ENCODE measurements at places on chromosomes 5 and 9. TPM values are rescaled to one million over a fixed set of nuclear protein-coding genes. Genes with fewer than 3 reads are reported as not detected.

DNA sequence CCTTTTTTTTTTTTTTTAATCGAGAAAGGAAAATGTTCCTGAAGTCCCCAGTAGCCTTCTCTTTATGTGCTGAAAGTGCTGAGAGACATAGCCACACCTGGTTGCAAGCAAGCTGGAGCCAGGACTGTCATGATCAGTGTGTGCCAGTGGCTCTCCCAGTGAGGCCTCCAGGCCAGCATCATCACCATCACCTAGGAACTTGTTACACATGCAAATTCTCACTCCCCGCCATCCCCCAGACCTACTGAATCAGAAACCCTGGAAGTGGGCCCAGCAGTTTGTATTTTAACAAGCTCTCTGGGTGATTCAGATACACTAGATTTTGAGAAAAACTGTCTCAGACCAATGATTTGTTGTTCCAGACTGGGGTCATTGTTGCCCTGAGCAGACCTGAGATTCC lies 181.9 kb upstream of the GLRA1 start:
- no peaks in the 10 kb centered on the region for H3K36me3 ChIP-seq
- no peak overlapping the region for H3K27ac ChIP-seq
- H3K27me3 ChIP-seq = no peaks in the 10 kb centered on the region
- DNase-seq = no peak
- H3K4me3 ChIP-seq = no peak overlapping the region
- no peaks in the 10 kb centered on the region for H3K4me1 ChIP-seq

GRCh38 chr9:92723299-92723625 lies 41.4 kb downstream of the BICD2 start:
- H3K27me3 ChIP-seq = no peaks in the 10 kb centered on the region
- peak overlapping the region; percentile 74 for H3K27ac ChIP-seq
- peaks cover 18% of the 10 kb centered on the region for H3K4me1 ChIP-seq
- H3K36me3 ChIP-seq = peaks cover 71% of the 10 kb centered on the region
- peak; percentile 59 for DNase-seq

DNA sequence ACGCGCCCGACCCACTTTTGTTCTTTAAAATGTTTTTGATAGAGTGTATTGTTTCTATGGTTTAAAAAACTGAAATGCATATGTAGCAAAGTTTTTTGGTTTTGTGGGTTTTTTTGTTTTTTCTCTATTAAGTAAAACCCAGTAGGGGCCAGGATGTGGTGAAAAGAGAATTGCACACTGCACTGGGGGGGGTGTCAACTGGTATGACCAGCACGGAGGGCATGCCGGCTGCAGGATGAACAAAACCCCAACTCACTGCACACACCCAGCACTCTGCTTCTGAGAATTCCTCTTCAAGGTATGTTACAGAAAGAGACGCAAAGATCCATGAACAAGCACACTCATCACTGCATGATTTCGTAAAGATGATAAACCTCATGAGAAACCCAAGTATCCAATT lies 75.0 kb downstream of the STK10 start:
- peaks cover 56% of the 10 kb centered on the region for H3K36me3 ChIP-seq
- H3K4me1 ChIP-seq = peaks cover 39% of the 10 kb centered on the region
- no peak for DNase-seq
- H3K27ac ChIP-seq = no peak overlapping the region
- no peaks in the 10 kb centered on the region for H3K27me3 ChIP-seq

- H3K36me3 ChIP-seq = no peaks in the 10 kb centered on the region
- DNase-seq = no peak
- H3K27ac ChIP-seq = no peak overlapping the region
- no peaks in the 10 kb centered on the region for H3K27me3 ChIP-seq
Observed at GRCh38 chr5:139733698-139734538, 61.7 kb upstream of the PSD2 start.

DNA sequence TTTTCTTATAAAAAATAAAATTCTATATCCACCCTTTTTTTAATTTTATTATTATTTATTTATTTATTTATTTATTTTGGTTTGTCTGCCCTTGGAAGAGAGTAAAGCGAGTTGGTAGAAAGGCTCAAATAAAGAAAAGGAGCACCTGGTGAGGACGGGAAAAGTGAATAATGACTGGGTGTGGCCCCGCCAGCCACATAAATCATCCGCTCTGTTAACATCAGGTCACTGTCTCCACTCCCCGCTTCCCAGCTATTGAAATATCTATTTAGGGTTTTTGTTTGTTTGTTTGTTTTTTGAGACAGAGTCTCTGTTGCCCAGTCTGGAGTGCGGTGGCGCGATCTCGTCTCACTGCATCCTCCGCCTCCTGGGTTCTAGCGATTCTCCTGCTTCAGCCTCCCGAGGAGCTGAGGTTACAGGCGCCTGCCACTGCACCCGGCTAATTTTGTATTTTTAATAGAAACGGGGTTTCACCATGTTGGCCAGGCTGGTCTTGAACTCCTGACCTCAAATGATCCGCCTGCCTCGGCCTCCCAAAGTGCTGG lies 844 bp downstream of the POLR3G start:
- H3K36me3 ChIP-seq = 0 out of 2 replicates have a peak, but pooled peaks cover 4% of the 10 kb centered on the region
- DNase-seq = no peak
- H3K27me3 ChIP-seq = no peaks in the 10 kb centered on the region
- H3K4me1 ChIP-seq = peaks cover 17% of the 10 kb centered on the region

GRCh38 chr5:61673007-61673735 lies 341.1 kb downstream of the ZSWIM6 start:
- no peaks in the 10 kb centered on the region for H3K4me1 ChIP-seq
- no peak for DNase-seq
- H3K27me3 ChIP-seq = no peaks in the 10 kb centered on the region

DNA sequence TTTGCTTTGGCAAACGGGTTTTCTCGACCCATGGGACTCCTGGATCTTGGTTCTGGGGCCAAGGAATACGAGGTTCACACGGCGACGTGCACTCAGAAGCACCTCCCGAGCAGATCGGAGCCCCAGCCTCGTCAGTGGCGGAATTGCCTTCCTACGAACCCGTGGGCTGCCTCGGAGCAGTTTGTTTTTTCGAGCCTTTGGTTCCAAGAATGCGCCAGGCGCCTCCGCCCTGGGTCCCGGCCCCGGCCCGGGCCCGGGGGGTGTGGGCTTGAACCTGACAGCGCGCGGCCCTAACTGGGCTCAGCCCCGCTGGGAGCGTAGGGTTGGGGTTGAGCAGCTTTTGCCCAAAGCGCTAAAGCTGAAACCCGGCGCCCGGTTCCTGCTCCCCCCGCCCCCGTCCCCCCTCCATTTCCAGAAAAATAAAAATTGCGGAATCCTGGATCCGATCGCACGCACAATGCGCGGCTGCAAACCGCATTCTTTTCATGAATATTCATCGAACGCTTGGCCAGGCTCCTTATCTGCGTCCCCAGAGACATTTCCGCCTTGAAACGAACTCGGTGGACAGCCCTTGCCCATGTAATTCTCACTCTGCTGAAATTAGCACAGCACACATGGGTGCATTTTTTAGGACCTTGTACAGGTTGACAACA lies 1.0 kb downstream of the BASP1 start:
- H3K27ac ChIP-seq = peak overlapping the region; percentile 78
- peaks cover 51% of the 10 kb centered on the region for H3K4me1 ChIP-seq
- DNase-seq = peak; percentile 62
- H3K4me3 ChIP-seq = peak overlapping the region; percentile 98
- peaks cover 52% of the 10 kb centered on the region for H3K36me3 ChIP-seq

- H3K4me1 ChIP-seq = no peaks in the 10 kb centered on the region
- H3K27ac ChIP-seq = no peak overlapping the region
- H3K36me3 ChIP-seq = no peaks in the 10 kb centered on the region
- H3K27me3 ChIP-seq = no peaks in the 10 kb centered on the region
Observed at GRCh38 chr5:10360686-10361085, 7.2 kb downstream of the MARCHF6 start.

- no peaks in the 10 kb centered on the region for H3K27me3 ChIP-seq
- no peak overlapping the region for H3K27ac ChIP-seq
- DNase-seq = no peak
Observed at GRCh38 chr9:96177005-96177718, 124.8 kb downstream of the HSD17B3 start.

DNA sequence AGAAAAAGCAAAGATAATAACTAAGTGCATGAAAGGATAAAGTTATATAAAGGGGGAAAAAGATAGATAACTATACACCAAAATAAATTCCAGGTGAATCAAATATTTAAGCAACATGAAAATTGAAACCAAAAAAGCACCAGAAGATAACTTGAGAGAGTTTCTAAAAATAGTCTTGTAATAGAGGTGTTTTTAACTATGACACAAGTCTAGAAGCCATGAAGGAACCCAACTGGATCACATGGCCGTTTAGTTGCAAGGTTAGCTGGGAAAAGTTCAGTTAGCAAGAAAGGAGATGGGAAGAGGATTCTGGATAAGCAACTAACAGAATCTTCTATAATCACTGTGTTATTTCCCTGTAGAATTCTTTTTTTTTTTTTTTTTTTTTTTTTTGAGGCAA lies 9.2 kb upstream of the RASA1 start:
- H3K4me1 ChIP-seq = peaks cover 5% of the 10 kb centered on the region
- H3K27ac ChIP-seq = no peak overlapping the region
- DNase-seq = no peak
- H3K4me3 ChIP-seq = no peak overlapping the region

GRCh38 chr5:78587081-78587774 lies 61.3 kb downstream of the LHFPL2 start:
- DNase-seq = no peak
- peaks cover 4% of the 10 kb centered on the region for H3K36me3 ChIP-seq
- H3K4me1 ChIP-seq = peaks cover 43% of the 10 kb centered on the region
- H3K4me3 ChIP-seq = no peak overlapping the region

- peaks cover 21% of the 10 kb centered on the region for H3K4me1 ChIP-seq
- no peaks in the 10 kb centered on the region for H3K36me3 ChIP-seq
- no peaks in the 10 kb centered on the region for H3K27me3 ChIP-seq
- no peak for DNase-seq
- H3K27ac ChIP-seq = no peak overlapping the region
- H3K4me3 ChIP-seq = no peak overlapping the region
Observed at GRCh38 chr5:98301547-98301946, 471.9 kb upstream of the RGMB start.

DNA sequence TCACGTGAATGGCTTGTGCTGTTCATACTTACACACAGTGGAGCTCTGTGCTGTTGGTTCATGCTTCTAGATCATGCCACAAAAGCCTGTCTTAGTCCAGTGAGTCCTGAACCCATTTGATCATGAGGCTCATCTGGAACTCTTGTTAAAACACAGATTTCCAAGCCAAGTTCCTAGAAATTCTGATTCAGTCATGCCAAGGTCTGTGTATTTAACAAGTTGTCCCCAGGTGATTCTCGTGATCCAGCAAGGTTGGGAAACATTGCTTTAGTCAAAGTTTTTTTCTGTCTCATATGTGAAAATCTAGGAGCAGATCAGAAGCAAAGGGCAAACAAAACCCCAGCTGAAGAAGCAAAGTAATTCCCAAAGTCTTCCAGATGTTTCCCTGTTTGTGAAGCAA lies 112.5 kb upstream of the GAS1 start:
- no peak overlapping the region for H3K4me3 ChIP-seq
- H3K4me1 ChIP-seq = no peaks in the 10 kb centered on the region
- DNase-seq = no peak
- no peak overlapping the region for H3K27ac ChIP-seq

DNA sequence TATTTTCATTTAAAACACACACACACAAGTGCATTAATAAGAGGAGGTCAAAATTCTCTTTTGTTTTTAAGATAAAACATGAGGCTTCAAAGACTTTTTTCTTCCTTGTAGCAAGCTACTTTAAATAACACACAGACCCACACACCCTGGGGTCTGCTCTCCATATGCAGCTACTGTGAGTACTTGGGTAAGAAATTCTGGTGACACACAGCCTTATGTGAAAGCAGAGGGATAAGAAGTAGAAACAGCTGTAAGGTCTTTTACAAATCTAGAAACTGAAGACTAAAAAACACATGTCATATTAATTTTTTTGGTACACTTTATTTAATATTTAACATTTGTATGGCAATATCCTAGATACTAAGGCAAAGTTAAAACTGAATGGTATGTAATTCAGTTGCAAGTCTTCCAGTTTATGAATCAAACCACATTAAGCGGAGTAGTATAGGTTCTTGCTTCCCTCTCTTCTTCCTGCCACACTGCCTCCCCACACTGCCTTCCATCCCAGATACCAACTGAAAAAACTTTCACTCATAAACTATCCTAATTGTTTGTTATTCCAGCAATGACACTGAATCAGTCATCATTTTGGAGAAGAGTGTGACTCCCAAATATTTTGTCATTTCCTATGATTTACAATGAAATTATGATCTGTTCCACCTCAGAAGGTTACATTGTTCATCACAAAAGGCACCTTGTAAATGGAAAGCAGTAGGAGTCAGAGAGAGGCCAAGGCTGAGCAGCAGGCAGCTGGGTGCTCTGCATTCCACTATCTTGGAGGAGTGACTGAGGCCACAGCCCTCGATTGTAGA lies 92.0 kb downstream of the PLCXD3 start:
- H3K36me3 ChIP-seq = no peaks in the 10 kb centered on the region
- H3K27ac ChIP-seq = peak overlapping the region; percentile 8
- DNase-seq = peak; percentile 34
- no peak overlapping the region for H3K4me3 ChIP-seq
- no peaks in the 10 kb centered on the region for H3K27me3 ChIP-seq
- H3K4me1 ChIP-seq = peaks cover 34% of the 10 kb centered on the region

- H3K27me3 ChIP-seq = no peaks in the 10 kb centered on the region
- H3K4me1 ChIP-seq = peaks cover 7% of the 10 kb centered on the region
Observed at GRCh38 chr5:79513308-79513703, 628 bp downstream of the HOMER1 start.

- no peak for DNase-seq
- H3K27ac ChIP-seq = no peak overlapping the region
- no peaks in the 10 kb centered on the region for H3K4me1 ChIP-seq
- no peaks in the 10 kb centered on the region for H3K36me3 ChIP-seq
Observed at GRCh38 chr5:157189223-157189622, 8.6 kb downstream of the ITK start.

Gene HSD17B3
- not detected for total RNA-seq

Gene CTNND2
- total RNA-seq = 0.03 TPM

Gene DCAF12
- total RNA-seq = 16.0 TPM

Gene ANKS6
- total RNA-seq = 9.6 TPM

Gene ARL14EPL
- not detected for total RNA-seq

Gene PTPDC1
- 7.7 TPM for total RNA-seq

Gene TMEM215
- total RNA-seq = not detected

Gene IRX1
- total RNA-seq = not detected

Gene PPP3R2
- not detected for total RNA-seq

Gene ST8SIA4
- not detected for total RNA-seq

Gene ZNF346
- 64.9 TPM for total RNA-seq

Gene NSA2
- 128 TPM for total RNA-seq

Data from SJSA1 (cell line).